ENCODE measurements at places on chromosomes 16 and 17.

GRCh38 chr17:38674014-38674748, 576 bp downstream of the EPOP start:
- peak; percentile 33 for DNase-seq

DNA sequence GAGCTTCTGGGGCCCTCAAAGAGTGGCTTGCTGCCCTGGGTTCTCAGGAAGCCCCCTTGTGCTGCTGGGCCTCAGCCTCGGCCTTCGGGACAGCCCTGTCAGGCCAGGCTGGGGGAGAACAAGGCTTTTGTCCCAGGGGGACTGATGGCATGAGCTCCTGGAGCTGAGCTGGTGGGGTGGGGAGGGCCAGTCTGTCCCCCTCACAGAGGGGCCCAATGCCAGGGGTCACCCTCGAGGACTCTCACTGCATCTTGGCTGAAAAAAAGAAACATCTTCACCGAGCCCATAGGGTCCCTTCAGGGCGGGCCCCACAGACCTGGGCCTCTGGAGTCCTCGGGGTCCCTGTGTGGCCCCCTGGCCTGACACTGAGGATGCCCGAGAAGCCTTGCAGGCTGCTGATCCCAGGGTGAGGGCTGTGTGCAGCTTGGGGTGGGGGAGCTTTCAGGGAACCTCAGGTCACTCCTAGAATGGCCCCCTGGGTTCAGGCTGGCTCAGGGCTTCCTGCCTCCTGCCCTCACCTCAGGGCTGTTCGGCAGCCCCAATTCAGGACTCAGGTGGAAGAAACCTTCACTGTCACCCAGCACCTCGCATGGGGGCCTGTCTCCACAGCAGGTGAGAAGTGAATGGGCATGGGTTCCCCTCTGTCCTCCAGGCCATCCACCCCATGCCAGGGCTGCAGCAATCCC, 90.5 kb downstream of the TNFRSF13B start:
- no peak for DNase-seq

DNA sequence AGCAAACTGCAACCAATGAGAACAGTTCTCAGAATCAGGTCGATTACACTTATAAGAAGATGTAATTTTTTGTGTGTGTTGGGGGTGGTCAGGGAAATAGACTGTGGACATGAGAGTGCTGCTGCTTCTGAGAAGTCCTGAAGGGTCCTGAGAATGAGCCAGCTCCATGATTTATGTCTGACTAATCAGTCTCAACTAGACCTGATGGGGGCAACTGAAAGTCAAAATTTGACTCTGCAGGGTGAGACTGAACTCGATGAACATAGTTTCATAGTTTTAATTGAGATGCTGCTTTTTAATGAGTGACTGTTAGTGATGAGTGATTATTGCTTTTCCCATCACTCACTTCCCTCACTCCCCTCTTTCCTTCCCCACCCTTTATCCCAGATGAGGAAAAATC, 37.3 kb downstream of the SMARCE1 start:
- no peak for DNase-seq

- DNase-seq, result no peak
These were observed 32.9 kb upstream of the NFAT5 start for GRCh38 chr16:69532641-69533455.

- DNase-seq, result no peak
These were observed 17.8 kb upstream of the MAPT start for GRCh38 chr17:45876539-45876938.

DNA sequence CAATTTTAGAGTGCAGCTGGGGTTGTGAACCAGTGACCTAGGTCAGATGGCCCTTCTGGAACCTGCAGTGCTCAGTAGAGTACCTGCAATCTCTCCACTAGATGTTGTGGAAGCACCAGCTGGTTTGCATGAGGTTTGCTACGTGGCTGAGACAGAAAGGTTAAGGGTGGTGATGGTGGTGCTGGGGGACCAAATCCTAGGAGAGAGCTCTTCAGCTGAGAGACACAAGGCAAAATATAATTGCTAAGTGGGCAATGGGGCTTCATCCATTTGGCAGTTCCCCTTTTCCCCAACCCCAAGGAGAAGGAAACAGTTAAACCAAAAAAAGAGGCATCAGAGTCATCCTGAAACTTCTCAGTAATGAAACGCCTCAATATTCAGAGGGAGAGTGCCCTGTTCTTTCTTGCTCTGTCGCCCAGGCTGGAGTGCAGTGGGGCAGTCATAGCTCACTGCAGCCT, 13.9 kb downstream of the ITPRIPL2 start:
- DNase-seq, result no peak

GRCh38 chr17:42305543-42306384, 17.5 kb downstream of the STAT5A start:
- no peak for DNase-seq

GRCh38 chr17:55898195-55898594, 147.3 kb downstream of the PCTP start:
- DNase-seq, result no peak

- no peak for DNase-seq
These were observed 9.7 kb downstream of the CSF3 start for GRCh38 chr17:40024901-40025300.

DNA sequence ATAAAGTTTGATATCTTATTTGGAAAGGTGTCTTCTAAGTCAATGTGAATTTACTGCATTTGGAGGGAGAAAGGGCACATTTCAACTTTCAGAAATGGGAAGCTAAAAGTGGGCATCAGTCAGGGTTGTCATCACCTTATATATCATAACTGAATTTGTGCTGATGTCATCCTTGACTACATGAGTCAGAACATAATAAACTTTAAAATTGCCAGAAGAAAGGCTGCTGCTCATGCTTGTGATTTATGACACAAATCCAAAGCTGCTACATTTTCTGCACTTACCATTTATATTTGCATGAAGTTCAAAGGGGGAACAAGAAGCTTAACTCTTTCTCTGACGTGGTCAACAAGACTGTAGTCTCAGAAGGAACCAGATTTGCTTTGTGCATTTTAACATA, 196.6 kb downstream of the UTP18 start:
- no peak for DNase-seq

GRCh38 chr17:2192367-2193057, 111.1 kb downstream of the SMG6 start:
- no peak for DNase-seq

DNA sequence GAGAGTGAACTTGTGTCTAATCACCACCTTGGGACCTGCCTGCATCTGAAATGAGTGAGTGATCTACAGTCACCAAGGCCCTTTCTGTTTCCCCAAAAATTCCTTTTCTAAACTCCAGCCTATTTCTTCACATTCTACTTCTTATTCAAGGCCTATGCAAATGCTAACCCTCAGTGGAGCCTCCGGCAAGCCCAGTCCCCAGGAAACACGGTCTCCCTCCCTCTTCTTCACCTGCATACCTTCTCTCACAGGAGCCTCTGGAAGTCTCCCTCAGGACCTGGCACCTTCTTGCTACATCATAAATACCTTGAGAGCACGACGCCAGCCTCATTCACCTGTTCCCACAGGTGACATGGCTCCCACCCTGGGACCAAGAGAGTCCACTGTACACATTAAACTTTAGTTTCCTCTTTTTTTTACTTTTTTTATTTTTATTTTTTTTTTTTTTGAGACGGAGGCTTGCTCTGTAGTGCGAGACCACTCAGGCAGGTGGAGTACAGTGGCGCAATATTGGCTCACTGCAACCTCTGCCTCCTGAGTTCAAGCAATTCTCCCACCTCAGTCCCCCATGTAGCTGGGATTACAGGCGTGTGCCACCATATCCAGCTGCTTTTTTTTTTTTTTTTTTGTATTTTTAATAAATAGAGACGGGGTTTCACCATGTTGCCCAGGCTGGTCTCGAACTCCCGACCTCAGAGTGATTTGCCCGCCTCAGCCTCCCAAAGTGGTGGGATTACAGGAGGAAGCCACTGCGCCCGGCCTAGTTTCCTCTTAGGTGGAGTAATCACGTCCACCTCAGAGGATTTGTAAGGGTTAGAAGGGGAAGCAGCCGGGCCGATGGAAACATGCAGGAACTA, 97.3 kb downstream of the ANKRD11 start:
- no peak for DNase-seq

- no peak for DNase-seq
These were observed 8.3 kb upstream of the NLK start for GRCh38 chr17:28033972-28034714.

- DNase-seq, result no peak
These were observed 136.7 kb downstream of the MAF start for GRCh38 chr16:79463841-79464240.

DNA sequence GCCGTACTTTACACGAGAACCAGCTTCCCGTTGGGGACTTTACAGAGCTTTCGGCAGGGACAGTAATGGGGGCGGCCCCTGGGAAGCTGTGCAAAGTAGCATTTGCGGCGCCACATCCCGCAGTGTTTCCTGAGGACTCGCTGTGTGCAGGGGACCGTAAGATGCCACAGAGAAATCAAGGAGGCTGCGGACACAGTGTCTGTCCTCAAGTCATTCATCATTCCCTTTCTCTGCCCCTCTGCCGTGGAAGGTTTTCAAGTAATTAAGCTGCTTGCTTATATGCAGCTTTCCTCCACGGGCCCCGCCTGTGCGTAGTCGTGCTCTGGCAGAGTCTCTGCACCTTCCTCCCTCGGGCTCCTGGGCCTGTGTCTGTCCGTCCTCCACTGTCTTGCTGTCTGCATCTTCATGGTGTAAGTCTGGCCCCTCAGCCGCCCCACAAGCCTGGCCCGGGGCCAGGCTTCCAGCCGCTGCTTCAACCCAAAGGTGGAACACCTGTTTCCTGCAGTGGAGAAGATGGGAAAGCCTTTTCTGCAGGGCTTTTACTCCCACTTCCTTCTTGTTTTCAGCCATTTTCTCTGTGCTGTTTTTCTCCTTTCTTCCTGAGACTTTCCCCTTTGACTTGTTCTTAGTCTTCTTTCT, 216.9 kb upstream of the CHMP6 start:
- no peak for DNase-seq

Measured in memory B cell (primary cell).